Bronchial smooth muscle cell (primary cell): ENCODE measurements at places on chromosomes 1 and 21. TPM values are rescaled to one million over a fixed set of nuclear protein-coding genes. Genes with fewer than 3 reads are reported as not detected.

KCNJ10 gene
- not detected in 2 replicates for total RNA-seq

DNALI1 gene
- total RNA-seq = 4.9 and 9.8 TPM in 2 replicates

TEKT2 gene
- total RNA-seq = under 0.01 and 0.09 TPM in 2 replicates

PSMB4 gene
- 318 and 353 TPM in 2 replicates for total RNA-seq

NR1I3 gene
- total RNA-seq = not detected in 2 replicates

KCNA2 gene
- under 0.01 TPM in 2 replicates for total RNA-seq

KCNH1 gene
- total RNA-seq = not detected in 2 replicates

TEX38 gene
- total RNA-seq = not detected in 2 replicates

NTRK1 gene
- total RNA-seq = 0.09 and 0.16 TPM in 2 replicates

ADAM30 gene
- total RNA-seq = not detected in 2 replicates
